Stimulated activated CD4-positive, alpha-beta T cell treated with anti-CD3 and anti-CD28 coated beads, Interleukin-1b, Interleukin-23, amount 100 ng/mL, for 1 hour (primary cell): ENCODE measurements at places on chromosomes 3 and 15.

DNA sequence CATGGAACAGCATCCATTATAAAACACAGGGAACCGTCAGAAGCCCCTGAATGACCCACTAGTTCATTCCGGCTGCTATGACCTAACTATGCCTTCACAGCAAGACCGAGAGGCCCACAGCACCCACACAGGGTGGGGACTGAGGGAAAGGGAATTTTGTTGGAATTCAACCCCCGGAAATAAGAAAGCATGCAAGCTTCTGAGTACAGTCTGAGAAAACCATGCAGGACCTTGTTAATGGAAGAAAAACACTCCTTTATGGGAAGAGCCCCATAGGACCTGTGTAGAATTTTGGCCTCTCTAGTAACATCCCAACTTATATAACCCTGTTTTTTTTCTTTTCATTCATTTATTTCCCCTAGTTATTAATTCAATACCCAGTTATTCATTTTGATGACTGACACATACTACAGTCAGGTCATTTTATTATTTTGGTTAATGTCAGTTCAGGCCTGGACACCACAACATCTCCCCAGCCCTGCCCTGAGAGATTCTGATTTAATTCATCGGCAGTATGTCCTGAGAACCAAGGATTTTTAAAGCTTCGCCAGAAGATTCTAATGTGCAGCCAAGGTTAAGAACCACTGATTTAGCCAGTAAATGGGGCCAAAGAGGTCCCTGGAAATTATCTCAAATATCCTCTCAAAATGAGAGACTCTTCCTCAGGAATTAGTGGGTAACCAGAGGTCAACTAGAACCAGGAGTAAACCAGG is 231.6 kb upstream of the GOLGA6L4 start:
- no peak for DNase-seq

GRCh38 chr3:62602129-62602770 is 228.9 kb upstream of the FEZF2 start:
- no peak for DNase-seq

DNA sequence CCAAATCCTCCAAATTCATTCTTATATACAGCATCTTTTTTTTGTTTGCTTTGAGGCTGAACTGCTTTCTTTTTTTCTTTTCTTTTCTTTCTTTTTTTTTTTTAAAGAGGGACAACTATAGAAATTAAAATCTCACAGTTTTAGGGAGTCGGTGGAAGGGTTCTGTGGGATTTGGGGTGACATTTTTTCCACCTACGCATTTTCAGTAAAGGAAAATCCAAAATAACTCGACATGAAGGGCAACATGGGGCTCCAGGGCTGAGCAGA is 3.0 kb upstream of the FEZF2 start:
- no peak for DNase-seq

DNA sequence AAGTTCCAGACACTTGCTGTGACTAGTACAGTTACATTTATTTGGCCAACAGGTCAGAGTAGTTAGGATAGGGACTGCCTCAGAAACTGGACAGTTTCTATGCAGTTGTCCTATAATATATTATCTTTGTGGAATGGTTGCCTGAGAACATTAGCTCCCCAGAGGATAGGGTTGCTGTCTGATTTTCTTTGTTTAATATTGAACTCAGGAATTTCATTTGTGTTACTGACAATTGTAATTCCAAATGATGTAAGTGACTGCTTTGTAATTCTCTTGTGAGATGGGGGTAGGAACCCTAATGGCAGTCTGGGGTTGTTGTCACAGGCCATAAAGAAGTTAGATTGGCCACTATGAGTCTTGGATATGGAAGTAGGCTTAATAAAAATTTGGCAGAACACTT is 2.2 kb downstream of the NXPE3 start:
- no peak for DNase-seq

- DNase-seq = no peak
These were observed 73.3 kb downstream of the MRPL46 start for GRCh38 chr15:88393719-88394519.

GRCh38 chr3:115077501-115078250 is 69.4 kb downstream of the ZBTB20 start:
- no peak for DNase-seq

DNA sequence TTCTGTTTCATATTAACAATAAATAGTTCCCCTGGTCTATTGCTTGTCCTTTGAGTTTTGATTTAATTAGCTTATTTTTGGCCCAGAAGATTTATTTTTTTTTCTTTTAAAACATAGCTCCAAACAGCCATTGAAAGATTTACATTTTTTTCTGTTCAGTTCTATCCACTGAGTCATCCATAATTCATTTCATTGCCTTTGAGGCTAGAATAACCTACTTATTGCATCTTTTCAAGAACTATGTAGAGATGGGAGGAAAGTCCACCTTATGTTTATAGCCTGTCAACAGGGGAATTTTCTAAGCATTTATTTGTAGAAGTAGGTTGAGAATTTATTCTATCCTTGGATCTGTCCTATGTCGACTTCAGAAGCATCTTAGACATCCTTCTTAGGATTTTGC is 53.4 kb upstream of the CHD2 start:
- DNase-seq = no peak

GRCh38 chr3:172376881-172377280 is 71.4 kb downstream of the GHSR start:
- no peak for DNase-seq
